ENCODE measurements at places on chromosomes 6 and 20. TPM values are rescaled to one million over a fixed set of nuclear protein-coding genes. Genes with fewer than 3 reads are reported as not detected.
A peak's percentile ranks its signal among the peaks of the same experiment; 100 is the strongest.

GRCh38 chr6:13511913-13512717, 24.7 kb upstream of the GFOD1 start:
- DNase-seq, result no peak

DNA sequence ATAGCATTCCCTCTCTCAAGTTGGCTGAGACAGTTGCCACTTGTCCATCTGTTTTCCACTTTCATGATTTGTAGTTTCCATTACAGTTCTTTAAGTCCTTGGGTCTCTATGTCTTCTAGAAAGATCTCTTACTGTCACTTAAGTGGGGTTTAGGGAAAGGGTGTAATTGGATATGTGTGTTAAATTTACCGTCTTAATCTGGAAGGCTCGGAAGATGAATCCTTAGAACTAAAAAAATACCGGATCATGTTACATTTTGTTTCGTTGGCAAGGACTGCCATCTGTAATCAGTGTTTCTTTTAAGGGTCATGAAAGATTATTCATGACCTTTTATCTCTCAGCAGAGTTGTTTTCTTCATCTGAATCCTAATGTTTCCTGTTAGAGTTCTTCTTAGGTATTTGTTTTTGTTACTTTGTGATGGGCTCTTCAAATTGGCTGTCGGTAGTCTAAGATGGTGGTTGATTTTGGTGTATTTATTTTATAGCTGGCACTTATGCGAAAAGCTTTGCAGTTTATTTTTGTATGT, 21.8 kb upstream of the BTBD3 start:
- no peak for DNase-seq

GRCh38 chr6:20565342-20565741, 31.1 kb downstream of the CDKAL1 start:
- no peak for DNase-seq

The ARFGEF3 gene
- 0.27 TPM for polyA plus RNA-seq

GRCh38 chr20:60727425-60727824, 524.6 kb upstream of the CDH4 start:
- no peak for DNase-seq

DNA sequence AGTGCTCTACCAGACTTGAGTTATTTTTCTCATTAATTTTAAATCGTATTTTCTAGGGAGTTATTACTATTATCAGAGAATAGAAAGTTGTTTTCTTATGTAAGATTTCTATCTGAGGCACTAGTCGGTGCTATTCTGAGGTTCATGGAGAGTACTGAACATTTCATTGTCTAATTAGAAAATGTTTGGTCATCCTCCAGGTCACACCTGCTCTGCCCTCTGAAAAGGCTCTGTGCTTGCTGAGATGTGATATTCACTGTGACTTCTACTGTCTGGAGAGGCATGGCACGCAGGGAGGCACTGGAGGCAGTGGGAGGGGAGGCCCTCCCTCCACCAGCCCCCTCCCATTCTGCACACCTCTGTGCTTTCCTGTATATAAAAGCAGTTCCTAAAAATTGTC, 3.0 kb downstream of the SYNDIG1 start:
- DNase-seq, result no peak

The PDSS2 gene
- polyA plus RNA-seq, result 13.9 TPM

DNA sequence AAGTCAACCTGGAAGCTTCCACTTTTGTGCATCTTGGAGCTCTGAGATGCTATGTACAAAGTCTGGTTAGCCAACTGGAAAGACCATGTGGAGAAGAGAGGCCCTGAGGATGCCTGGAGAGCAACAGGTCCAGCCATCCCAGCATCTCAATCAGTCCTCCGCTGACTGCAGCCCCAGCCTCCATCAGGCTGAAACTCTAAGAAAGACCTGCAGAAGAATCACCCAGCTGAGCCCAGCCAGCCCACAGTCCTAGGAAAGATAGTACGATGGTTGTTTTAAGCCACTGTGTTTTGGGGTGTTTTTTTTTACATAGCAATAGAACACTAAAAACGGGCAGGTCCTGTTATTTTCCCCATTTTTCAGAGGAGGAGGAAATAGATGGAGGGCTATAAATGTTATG, 84.0 kb downstream of the NCR2 start:
- DNase-seq, result no peak

GRCh38 chr6:139625998-139626975, 251.8 kb upstream of the CITED2 start:
- no peak for DNase-seq

DNA sequence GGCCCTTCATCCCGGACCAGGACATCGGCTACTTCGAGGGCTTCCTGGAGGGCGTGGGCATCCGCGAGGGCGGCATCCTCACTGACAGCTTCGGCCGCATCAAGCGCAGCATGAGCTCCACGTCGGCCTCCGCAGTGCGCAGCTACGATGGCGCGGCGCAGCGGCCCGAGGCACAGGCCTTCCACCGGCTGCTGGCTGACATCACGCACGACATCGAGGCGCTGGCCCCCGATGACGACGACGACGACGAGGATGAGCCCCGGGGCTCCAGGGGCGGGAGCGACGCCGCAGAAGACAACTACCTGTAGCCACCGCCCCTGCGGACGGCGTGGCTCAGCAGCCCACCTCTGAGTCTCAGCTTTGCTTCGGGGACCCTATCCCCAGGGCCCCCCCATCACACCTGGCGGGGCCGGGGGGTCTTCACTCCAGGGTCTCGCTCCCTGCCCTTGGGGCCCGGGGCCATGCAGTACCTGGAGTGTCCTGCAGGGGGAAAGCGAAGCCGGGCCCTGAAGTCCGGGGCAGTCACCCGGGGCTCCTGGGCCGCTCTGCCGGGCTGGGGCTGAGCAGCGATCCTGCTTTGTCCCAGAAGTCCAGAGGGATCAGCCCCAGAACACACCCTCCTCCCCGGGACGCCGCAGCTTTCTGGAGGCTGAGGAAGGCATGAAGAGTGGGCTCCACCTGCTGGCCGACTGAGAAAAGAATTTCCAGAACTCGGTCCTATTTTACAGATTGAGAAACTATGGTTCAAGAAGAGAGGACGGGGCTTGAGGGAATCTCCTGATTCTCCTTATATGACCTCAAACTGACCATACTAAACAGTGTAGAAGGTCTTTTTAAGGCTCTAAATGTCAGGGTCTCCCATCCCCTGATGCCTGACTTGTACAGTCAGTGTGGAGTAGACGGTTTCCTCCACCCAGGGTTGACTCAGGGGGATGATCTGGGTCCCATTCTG, 20.8 kb upstream of the HCK start:
- peak; percentile 38 for DNase-seq
